ENCODE measurements at places on chromosomes 1 and 21.

DNA sequence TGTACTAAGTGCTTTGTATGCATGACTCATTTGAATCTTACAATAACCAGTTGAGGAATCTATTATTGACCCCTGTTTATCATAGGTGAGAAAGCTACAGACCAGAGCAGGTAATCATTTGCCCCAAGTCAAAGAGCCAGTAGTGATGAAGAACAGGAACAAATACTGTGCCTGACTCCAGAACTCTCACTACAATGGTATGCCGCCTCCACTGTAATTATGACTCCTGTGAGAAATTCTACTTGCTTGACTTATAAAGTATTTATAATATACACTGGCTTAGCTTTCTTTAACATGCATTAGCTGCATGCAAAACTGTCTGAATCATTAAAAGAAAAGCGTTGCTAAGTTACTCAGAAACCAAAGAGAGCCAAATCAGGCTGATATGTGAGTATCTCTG is 92.6 kb downstream of the ZNF281 start:
- no peak for DNase-seq

DNA sequence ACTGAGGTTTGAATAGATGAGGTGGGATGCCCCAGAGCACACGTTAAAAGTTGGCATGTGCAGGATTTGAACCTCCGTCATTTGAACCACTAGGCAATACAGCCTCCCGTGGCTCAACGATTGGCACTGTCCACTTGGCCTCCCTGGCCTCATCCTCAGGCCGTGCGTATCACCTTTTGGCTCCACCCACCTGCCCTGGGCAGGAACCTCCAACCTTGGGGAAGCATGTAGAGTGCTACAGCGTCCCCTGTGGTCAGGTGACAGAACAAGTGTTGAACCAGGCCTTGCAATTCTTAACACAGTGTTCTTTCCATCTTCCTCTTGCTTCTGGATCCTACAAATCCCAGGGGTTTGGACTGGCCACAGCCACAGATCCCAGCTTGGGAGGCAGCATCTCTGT is 112.6 kb downstream of the PAX7 start:
- DNase-seq: no peak

DNA sequence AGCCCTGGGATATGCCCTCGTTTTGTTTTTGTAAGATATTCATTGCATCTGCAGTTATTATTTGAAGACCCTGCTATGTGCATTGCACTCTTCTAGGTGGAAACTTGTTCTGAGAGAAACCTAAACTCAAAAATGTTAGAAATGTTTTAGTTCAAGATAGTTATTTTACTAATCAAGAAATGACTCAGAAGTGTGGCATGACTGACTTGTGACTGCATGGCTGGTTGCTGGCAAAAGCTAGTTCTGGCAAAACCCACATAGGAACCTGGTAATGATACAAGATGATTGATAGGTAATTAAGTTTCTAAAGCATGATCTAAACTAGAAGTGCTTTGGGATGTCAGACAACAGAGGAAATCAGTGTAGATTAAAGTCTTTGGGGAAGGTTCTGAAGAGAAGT is 33.8 kb upstream of the NFASC start:
- no peak for DNase-seq

GRCh38 chr1:241212628-241213027 is 144.4 kb downstream of the RGS7 start:
- DNase-seq: no peak

DNA sequence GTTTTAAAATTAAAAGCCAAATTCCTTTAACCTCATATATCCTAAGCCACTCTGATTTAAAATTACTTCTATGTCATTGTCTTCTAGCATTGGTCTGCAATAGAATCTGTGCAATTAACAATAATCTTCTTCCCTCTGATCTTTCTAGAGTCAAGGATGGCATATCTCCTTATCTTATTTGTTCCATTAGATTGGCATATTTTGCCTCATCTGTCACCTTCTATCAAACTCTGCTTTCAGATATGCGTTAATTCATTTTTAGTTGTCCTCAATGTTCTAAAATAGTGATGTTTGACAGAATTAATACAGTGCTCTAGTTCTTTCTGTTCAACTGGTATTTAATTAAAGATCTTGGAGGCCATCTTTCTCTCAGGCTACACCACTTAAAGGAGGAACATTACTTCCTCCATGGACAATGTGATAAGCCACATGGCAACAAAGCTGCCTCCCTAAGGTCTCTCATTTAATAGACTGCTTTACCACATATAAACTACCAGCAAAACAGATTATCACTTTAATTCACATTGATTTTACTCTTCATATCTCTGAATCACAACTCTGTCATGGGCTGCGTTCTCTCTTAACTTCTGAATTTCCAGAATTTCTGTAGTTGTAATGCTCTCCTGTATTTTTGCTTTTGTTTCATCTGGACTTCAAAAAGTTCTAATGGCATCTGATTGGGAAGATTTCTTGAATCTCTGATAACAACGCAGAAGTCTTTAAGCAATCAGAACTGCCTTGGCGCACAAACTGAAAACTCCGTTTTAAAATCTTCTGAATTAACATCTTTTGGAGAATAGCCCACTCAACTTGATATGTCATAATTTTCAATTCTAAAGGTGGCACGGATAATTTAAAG is 2.8 kb downstream of the NRIP1 start:
- no peak for DNase-seq

DNA sequence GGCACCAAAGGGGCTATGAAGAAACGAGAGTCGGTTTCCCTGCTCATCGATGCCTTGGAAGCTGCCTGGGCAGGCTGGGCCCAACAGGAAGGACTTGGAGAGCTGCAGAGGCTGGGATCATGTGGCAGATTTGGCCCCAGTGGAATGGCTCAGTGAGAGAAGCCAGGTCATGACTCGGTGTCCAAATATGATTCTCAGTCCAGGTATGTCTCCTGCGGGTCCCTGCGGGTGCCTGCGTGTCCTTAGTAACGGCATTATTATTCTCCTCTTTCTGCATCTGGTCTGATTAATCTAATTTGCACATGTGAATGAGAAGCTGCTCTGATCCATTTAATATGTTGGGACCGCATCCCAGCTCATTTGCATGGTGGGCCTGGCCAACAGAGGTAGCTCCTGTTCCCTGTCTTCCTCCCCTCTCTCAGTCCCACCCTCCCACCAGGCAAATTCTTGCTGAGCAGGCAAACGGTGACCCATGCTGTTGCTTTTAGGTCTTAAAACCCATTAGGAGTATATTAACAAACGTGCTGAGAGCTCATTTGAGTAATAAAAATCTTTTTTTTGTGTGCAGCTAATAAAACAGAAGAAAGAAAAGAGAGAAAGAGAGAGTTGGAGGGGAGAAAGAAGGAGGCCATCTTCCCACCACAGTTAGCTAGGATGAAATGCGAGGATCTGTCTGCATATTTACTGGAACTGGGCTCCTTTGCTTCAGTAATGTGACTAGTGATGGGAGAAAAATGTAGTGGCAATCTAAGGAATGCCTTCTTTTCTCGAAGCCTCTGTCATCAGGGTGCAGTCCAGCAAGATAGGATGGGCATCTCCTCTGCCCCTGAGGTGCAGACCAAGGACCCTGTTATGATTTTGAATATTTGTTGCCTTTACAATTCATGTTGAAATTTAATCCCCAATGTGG is 133.5 kb downstream of the HMGB4 start:
- DNase-seq: no peak

GRCh38 chr1:207179036-207179435 is 75.0 kb downstream of the C4BPA start:
- no peak for DNase-seq

DNA sequence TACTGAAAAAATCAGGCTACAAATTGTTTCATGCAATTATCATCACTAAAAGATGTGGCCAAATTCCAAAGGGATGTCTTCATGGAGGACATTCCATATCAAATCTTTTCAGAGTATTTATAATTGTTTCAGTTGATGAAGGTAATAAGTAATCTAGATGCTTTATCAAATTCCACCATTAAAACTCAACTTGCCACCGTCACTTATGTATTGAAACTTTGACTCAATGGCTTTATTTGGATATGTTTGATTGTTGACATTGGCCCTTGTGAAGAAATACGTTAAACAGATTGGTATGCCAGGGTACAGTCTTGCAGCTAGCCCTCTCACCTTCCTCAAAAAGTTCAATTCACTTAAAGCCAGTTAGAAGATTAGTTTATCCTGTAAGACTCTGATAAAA is 32.2 kb upstream of the PALMD start:
- DNase-seq: no peak
